ENCODE measurements at places on chromosomes 13 and 19.

DNA sequence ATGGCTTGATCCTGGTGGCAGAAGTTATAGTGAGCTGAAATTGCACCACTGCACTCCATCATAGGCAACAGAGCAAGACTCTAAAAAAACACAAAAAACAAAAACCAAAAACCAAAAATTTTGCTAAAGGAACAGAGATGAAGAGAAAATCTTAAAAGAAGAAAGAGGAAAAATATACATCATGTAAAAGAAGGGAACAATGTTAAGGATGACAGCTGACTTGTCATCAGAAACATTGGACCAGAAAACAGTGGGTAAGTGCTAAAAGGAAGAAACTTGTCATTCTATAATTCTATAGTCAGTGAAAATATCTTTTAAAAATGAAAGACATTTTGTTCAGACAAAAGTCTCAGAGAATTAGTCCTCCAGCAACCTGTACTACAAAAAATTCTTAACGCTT lies 93.8 kb downstream of the WASF3 start:
- no peak for DNase-seq

- no peak for DNase-seq
Observed at GRCh38 chr19:54674021-54674617, 11.3 kb downstream of the LILRB4 start.

DNA sequence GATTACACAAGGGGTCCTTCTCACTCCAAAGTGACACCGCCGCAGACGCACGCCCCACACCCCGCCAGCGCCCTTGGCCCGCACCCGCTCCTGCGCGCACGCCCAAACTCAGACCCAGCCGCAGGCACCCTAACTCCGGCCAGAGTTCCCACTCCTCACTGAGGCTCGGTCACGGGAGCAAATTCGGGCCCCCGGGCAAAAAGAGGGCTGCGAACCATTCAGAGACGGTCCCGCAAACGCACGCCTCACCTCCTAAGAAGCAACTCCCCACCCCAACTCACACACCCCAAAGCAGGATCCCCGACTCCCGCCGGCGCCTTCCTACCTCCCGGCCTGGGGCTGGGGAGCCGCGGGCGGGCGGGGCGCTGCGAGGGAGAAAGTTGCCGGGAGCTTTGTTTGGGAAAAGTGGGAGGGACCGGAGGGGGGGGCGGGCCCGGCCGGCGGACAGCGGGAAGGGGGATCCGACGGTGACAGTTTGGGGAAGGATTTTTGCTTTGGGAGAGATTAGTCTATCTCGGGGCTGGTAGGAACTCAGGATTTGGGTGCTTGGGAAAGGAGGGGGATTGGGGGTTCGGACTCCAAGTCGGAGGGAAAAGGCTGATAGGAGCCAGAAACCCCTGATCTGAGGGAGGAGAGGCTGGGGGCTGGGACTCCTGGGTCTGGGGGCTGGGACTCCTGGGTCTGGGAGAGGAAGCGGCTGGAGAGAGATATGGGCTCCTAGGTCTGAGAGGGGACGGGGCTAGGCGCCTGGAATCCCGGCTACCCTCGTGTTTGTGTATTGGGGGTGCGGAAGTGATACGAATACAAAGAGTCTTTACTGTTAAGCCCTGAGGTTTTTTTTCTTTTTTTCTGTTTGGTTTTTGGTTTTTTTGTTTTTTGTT lies at the start of gene TEAD2:
TEAD2 (minus strand) TSS at position 369 of the 881 bp plus-strand sequence. CDS start 2,341 bp downstream, outside the sequence.
- no peak for DNase-seq

DNA sequence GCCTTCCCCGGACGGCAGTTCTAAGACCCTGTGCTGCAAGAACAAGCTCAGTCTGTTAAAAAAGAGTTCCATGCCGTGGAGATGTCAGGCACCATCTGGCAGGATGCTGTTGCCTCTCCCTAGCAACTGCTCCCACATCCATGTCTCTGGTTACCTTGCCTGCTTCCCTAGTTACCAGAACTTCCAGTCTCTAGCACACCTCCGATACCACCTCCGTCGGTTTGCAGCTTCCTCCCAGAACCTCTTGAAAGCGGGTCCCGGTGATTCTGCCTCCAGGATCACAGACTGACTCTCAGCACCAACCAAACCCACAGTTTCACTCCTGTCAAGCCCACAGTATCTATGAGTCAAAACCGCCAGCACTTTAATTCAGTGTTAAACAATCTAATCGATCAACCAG lies 55.4 kb downstream of the KCTD12 start:
- no peak for DNase-seq

- DNase-seq = no peak
Observed at GRCh38 chr13:26485288-26485687, 72.2 kb upstream of the WASF3 start.

DNA sequence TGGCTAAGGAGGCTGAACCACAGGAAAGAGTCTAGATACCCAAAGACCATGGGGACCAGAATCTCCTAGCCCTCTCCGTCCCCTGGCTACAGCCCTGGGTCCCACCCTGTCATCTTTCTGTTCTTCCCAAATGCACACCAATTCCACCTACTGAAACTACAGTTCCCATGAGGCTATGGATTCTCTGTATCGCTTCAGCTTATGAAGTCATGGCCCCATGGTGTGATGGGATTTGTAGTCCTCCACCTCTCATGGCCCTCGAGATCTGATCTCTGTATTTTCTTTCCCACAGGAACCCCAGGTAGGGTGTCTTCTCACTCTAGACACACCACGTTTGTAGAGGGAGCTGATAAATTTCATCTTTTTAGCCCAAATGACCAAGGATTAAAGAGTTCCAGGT lies 11.8 kb downstream of the PTPRH start:
- no peak for DNase-seq

- no peak for DNase-seq
Observed at GRCh38 chr13:27016875-27017274, 154.7 kb downstream of the USP12 start.

All from activated T-cell treated with anti-CD3 and anti-CD28 coated beads, Interleukin-2, amount 50 U/mL, for 4 hours (primary cell).